ENCODE measurements at places on chromosomes 3 and 15. TPM values are rescaled to one million over a fixed set of nuclear protein-coding genes. Genes with fewer than 3 reads are reported as not detected.

The LIPC gene
- not detected for total RNA-seq

The EOMES gene
- not detected for total RNA-seq

The SPINK8 gene
- total RNA-seq = not detected

The TRAK1 gene
- 36.9 TPM for total RNA-seq

The UBL7 gene
- 33.4 TPM for total RNA-seq

The LEKR1 gene
- total RNA-seq = 1.7 TPM

The UCN2 gene
- total RNA-seq = not detected

The EPHA3 gene
- total RNA-seq = 2.8 TPM

The CCDC9B gene
- 3.1 TPM for total RNA-seq

The SH3BP5 gene
- 114 TPM for total RNA-seq

The MAGI1 gene
- total RNA-seq = 38.3 TPM

The CHRM5 gene
- not detected for total RNA-seq

The ARGFX gene
- total RNA-seq = not detected

The GOLGA8G gene
- not detected for total RNA-seq

Data from omental fat pad (tissue), 4 donors.